ENCODE measurements at places on chromosomes 6 and 20. TPM values are rescaled to one million over a fixed set of nuclear protein-coding genes. Genes with fewer than 3 reads are reported as not detected.
A peak's percentile ranks its signal among the peaks of the same experiment; 100 is the strongest.

- no peaks in the 10 kb centered on the region for H3K36me3 ChIP-seq
- H3K27me3 ChIP-seq = peaks cover 78% of the 10 kb centered on the region
- no peaks in the 10 kb centered on the region for H3K4me1 ChIP-seq
- H3K27ac ChIP-seq = no peak within 1 kb of the TSS
Measured at GRCh38 chr20:36305602-36306551, at the start of gene DLGAP4. DLGAP4 (plus strand) TSS chr20:36306339; CDS start chr20:36431718, 125,379 bp downstream.

GRCh38 chr6:16438718-16439591 lies 200.6 kb downstream of the GMPR start:
- peak; percentile 61 for DNase-seq
- peaks cover 4% of the 10 kb centered on the region for H3K4me1 ChIP-seq
- H3K27ac ChIP-seq = peak overlapping the region; percentile 27
- no peaks in the 10 kb centered on the region for H3K27me3 ChIP-seq

- H3K4me1 ChIP-seq = no peaks in the 10 kb centered on the region
- no peaks in the 10 kb centered on the region for H3K36me3 ChIP-seq
- no peak overlapping the region for H3K27ac ChIP-seq
- no peak overlapping the region for H3K4me3 ChIP-seq
- no peak for DNase-seq
Measured at GRCh38 chr20:46545827-46546138, 4.7 kb downstream of the OCSTAMP start.

GRCh38 chr20:9565910-9566550 lies 51.6 kb downstream of the LAMP5 start:
- H3K27ac ChIP-seq = no peak overlapping the region
- no peaks in the 10 kb centered on the region for H3K36me3 ChIP-seq
- H3K4me3 ChIP-seq = no peak overlapping the region
- no peaks in the 10 kb centered on the region for H3K4me1 ChIP-seq

GRCh38 chr20:21569586-21569985 lies 55.7 kb upstream of the NKX2-2 start:
- H3K36me3 ChIP-seq = no peaks in the 10 kb centered on the region
- H3K27ac ChIP-seq = no peak overlapping the region
- H3K27me3 ChIP-seq = no peaks in the 10 kb centered on the region
- no peak for DNase-seq

DNA sequence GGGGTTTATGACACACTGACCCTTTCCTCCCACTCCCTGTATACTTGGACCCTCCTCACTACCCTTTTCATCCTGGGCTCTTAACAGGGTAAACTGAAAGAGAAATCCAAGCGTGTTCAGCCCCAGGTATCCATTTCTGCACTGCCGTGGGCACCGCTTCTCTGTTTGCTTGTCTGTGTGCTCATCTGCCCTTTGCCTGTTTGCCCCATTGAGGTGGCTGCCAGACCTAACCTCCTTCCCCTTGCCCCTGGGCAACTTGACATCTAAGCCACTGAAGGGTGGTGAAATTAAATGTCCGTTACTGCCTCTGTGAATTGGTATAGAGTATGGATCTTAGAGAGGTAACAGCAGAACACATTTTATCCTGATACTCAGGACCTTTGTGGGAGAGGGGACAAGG lies 38.7 kb downstream of the ACSS2 start:
- DNase-seq = no peak
- no peak overlapping the region for H3K27ac ChIP-seq
- H3K36me3 ChIP-seq = no peaks in the 10 kb centered on the region
- no peaks in the 10 kb centered on the region for H3K4me1 ChIP-seq

DNA sequence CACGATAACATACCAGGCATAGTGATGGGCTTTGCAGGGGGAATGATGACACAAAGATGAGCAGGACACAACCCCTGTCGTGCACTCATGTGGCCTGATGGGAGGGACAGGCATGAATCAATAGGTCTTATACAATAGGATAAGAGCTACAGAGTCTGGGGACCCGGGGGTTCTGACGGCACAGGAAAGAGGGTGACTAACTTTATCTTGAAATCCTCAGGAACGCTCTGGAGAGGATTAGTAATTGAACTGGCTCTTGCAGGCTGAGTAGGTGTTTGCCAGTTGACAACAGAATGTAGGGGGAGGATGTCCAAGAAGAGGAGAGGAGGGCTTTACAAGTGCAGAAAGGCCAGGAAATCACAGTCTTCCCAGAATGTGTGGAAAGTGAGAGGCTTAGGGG lies 219.9 kb upstream of the ECI2 start:
- H3K27ac ChIP-seq = peak overlapping the region; percentile 81
- no peaks in the 10 kb centered on the region for H3K27me3 ChIP-seq
- peak; percentile 92 for DNase-seq
- H3K4me3 ChIP-seq = no peak overlapping the region
- H3K36me3 ChIP-seq = no peaks in the 10 kb centered on the region
- H3K4me1 ChIP-seq = peaks cover 48% of the 10 kb centered on the region

GRCh38 chr20:57025261-57025660 lies 241.2 kb downstream of the BMP7 start:
- H3K4me3 ChIP-seq = no peak overlapping the region
- H3K27ac ChIP-seq = no peak overlapping the region
- peaks cover 10% of the 10 kb centered on the region for H3K4me1 ChIP-seq
- DNase-seq = no peak
- peaks cover 9% of the 10 kb centered on the region for H3K27me3 ChIP-seq

C6orf141 gene
- 0.55 TPM for total RNA-seq

TFAP2C gene
- 2.2 TPM for total RNA-seq
